ENCODE measurements at places on chromosomes 12 and 14. TPM values are rescaled to one million over a fixed set of nuclear protein-coding genes. Genes with fewer than 3 reads are reported as not detected.

SIX1 gene
- 2.5 TPM for total RNA-seq

APOLD1 gene
- total RNA-seq, result 3.9 TPM

DNA sequence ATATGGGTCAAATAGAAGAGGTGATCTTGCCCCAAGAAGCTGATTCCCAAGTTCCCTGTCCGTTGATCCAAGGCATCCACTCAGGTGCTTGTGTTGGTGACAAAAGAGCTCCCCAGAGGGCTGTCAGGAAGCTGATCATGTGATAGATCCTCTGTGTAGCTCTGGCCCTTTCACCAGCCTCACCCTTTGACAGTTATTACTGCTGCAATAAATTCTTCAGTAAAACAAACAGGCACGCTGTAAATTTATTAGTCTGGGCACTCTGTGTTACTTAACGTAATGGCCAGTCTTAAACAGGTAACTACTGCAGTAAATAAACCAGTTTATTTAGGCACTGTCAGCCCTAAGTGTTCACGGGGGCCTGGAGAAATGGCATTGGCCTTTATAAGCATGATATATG is 473.9 kb downstream of the BCL11B start:
- H3K27ac ChIP-seq, result no peak overlapping the region
- H3K36me3 ChIP-seq, result no peaks in the 10 kb centered on the region
- no peak overlapping the region for H3K4me3 ChIP-seq
- no peaks in the 10 kb centered on the region for H3K4me1 ChIP-seq
- no peaks in the 10 kb centered on the region for H3K27me3 ChIP-seq

DNA sequence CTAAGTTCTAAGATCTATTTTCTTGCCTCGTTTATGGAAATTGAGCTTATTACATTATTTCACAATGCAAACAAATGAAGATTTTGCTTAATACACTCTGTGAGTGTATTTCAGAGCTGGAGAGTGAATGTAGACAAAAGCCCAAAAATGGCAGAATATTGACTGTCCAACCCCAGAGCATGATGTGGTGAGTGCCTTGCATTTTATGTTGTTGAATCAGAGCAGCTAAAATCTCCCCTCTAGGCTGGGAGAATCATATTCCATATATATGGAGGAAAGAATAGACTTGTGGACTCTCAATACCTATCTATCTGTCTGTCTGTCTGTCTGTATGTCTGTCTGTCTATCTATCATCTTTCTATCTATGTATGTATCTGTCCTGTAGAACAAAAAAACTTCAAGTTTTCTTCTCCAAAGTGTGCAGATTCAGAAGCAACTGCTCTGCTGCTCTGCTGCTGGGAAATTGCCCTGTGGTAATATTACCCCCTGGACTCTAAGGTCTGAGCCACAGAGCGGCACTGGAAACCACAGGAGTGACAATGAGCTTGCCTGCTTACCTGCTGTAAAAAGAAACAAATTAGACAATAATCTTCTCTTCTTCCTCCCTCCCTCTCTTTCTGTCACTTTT is 209.4 kb upstream of the PRICKLE1 start:
- H3K27me3 ChIP-seq, result no peaks in the 10 kb centered on the region
- H3K27ac ChIP-seq, result no peak overlapping the region
- no peaks in the 10 kb centered on the region for H3K36me3 ChIP-seq
- no peak overlapping the region for H3K4me3 ChIP-seq
- no peaks in the 10 kb centered on the region for H3K4me1 ChIP-seq

DNA sequence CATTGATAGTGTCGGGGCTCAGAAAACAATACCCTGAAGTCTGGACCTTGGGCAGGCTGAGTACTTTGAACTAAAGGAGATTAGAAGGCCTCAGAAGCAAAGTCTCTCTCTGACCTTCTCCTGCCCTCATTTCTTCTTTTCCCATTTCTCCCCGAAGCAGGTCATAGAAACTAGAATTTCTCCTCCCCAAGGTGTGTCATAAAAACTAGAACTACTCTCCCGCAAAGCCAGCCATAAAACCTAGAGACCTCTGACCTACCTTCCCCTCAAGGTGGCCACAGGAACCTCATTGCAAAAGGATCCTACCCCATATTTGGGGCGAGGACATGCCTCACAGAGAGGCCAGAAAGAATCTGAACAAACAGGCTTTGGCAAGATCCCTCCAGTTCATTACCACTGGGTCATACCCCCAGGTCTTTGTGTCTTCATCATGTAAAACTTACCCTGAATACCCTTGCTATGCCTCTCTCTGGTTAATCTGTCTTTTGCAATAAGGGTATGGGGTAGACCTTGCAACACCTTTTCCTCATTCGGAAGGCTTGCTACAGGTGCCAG is 64.7 kb upstream of the ZFP36L1 start:
- H3K36me3 ChIP-seq, result no peaks in the 10 kb centered on the region
- no peaks in the 10 kb centered on the region for H3K27me3 ChIP-seq
- H3K27ac ChIP-seq, result no peak overlapping the region
- no peak for DNase-seq
- peaks cover 5% of the 10 kb centered on the region for H3K4me1 ChIP-seq
- H3K4me3 ChIP-seq, result no peak overlapping the region

DNA sequence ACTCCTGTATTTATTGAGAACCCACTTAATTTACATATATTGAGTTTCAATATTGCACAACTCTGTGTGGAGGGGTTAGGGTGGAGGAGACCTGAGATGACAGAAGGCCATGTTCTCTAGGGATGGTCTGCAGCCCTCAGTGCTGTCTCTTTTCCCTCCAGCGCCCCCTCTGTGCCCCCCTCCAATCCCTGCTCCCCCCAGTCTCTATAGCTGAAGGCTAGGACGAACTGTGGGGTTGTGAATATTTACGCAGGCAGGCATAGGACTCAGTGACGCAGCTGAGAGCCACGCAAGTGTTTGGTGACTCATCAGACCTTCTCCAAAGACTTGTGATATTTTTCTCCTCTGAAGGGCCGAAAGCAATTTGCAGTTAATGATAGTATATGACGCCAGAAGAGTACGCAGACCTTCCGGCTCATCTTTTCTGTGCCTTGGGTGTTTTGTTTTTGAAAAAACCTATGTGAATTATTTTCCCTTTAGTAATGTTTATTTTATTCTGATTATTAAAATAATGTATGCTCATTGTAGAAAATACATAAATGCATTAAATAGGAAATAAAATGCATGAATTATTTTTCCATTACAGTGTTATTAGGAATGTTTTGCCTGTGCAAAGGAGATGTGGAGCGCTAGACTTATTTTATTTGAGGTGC is 85.3 kb downstream of the SLC25A47 start:
- peak; percentile 67 for DNase-seq
- no peaks in the 10 kb centered on the region for H3K36me3 ChIP-seq
- peaks cover 43% of the 10 kb centered on the region for H3K4me1 ChIP-seq
- H3K4me3 ChIP-seq, result peak overlapping the region; percentile 34
- no peaks in the 10 kb centered on the region for H3K27me3 ChIP-seq
- peak overlapping the region; percentile 35 for H3K27ac ChIP-seq

Data from HCT116 (cell line).